ENCODE measurements at places on chromosomes 3 and 15.

- DNase-seq = no peak
These were observed 47.6 kb upstream of the ST8SIA2 start for GRCh38 chr15:92346063-92346462.

DNA sequence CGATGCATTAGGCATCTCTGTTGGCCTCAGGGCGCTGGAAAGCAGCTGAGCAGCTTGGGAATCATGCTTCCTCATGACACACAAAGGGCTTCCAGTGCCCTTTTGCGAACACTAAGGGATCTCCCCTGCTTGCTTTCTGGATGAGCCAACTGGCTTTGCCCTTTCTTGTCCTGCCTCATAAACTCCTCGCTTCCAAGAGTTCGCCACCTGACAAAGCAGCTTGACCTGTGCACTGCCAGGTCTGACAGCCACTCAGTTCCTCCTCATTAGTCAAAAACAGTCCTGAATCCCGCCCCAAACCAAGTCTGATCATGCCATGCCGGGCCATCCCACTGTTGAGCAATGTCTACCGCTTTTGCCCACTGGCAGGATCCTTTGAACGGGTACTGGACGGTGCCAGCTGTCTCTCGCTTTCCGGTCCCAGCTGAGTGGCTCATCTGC lies 265.4 kb upstream of the LYSMD4 start:
- no peak for DNase-seq

DNA sequence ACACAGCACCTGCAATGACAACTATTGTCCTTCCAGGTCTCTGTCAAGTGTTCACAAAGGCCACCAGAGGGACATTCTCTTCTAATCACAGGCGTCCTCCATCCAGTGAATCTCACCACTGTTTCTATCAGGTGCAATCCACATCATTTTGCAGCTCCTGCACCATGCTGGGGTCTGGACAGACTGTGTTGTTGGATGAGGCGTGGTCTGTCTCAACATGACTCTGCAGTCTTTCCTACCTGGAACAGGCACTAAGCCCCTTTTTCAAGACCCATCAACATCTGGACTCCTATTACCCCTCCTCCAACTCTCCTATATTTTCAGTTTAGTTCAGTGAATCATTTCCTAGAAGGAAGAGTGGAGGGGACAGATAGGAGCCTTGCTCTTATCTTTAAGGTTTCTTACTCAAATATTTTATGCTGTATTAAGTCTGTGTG lies 31.5 kb upstream of the VEPH1 start:
- DNase-seq = no peak

GRCh38 chr15:75694241-75695182 lies 18.1 kb downstream of the CSPG4 start:
- no peak for DNase-seq

GRCh38 chr3:102614021-102614569 lies 179.3 kb downstream of the ZPLD1 start:
- no peak for DNase-seq

DNA sequence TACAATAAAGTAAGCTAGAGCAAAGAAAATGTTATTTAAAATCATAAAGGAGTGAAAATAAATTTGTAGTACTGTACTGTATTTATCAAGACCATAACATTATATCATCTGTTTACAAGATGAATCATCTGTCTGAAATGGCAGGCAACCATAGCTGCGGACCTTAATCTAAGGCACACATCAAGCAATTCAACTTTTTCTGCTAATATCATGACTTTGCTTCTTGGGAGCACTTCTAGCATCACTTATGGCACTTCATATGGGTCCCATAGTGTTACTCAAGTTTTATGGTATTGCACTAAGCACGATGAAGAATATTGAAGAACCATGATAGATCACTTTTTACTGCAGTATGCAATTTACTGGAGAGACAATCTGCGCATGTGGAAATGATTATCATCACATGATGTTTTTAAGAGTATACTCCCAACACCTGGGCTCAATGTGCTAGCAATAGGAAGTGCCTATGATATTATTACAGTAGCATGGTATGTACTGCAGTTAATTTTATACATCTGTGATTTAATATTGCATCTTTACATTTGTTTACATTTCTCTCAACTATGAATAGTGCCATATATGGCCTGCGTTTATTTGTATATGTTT lies 137.7 kb upstream of the NECTIN3 start:
- DNase-seq = no peak

- DNase-seq = no peak
These were observed 39.0 kb upstream of the MYO5C start for GRCh38 chr15:52334491-52335160.

- no peak for DNase-seq
These were observed 29.1 kb downstream of the PRR20G start for GRCh38 chr3:127258733-127259132.

DNA sequence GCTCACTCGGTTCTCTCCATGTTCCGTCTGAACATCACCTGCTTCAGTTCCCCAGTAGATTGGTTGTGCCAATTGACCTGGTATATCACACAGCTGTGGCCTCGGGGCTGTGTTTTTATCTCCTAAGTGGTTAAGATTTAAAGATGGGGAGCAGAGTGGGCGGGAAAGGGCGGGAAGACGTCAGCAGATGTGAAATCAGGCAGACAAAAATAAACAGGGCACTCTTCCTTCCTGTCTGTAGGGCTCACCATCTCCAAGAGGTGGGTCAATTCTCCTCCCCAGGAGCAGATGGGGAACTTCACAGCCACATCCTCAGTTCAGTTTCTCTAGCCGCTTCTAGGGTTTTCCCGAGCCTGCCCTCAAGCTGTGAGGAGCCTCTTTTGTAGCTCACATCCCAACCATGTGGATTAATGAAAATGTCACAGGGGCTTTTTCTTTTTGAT lies 26.8 kb upstream of the LIMD1 start:
- DNase-seq = no peak

GRCh38 chr3:192916371-192917027 lies 1.2 kb downstream of the MB21D2 start:
- no peak for DNase-seq

GRCh38 chr3:46202535-46202934 lies 5.6 kb downstream of the CCR1 start:
- no peak for DNase-seq

DNA sequence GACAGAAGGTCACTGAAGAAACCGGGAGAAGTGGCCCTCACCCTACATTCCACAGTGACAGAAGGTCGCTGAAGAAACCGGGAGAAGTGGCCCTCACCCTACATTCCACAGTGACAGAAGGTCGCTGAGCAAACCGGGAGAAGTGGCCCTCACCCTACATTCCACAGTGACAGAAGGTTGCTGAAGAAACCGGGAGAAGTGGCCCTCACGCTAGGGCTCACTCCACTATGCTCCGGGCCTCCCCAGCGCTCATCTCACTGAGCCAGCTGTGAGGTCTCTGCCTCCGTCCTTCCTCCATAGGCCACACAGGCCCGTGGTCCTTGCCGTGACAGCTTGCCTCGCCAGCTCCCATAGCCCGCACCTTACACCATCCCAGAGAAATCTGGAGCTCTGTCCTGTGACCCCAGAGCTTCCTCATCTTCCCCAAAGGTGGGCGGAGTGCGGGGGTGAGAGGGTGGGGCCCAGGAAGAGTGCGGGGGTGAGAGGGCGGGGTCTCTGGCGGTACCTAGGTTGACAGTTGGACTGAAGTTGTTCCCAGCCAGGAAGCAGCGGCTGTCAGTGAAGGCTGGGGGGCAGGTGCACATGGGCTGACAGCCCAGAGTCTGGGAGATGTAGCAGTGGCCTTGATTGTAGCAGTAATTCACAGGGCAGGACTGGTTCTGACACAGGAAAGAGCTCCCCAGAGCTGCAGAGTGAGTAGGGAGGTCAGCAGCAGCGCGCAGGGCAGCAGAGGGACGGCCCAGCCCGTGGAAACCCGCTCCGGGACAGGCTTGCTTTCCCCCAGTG lies 32.0 kb downstream of the MUC20 start:
- DNase-seq = no peak

GRCh38 chr3:123449102-123449996 lies 459 bp upstream of the ADCY5 start:
- no peak for DNase-seq

DNA sequence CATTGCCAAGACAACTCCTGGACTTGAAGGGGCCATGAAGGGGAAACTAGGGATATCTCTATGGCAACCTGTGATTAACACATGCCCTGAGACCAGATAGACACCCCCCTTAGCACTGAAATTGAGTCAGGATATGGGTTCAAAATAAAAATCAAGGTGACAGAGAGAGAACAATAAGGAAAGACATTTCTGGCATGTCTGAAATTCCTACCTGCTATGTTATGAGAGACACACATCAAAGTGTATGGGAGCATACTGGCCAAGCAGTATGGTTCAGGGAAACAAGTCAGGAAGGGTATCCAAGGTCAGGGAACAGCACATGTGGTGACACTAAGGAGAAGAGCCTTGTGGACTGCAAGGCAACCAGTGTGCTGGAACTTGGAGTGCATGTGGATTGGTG lies 388.7 kb downstream of the SHQ1 start:
- DNase-seq = no peak

- no peak for DNase-seq
These were observed 105.7 kb upstream of the TRPM1 start for GRCh38 chr15:31207246-31207645.

GRCh38 chr15:40054855-40055575 lies 16.0 kb upstream of the SRP14 start:
- DNase-seq = no peak

DNA sequence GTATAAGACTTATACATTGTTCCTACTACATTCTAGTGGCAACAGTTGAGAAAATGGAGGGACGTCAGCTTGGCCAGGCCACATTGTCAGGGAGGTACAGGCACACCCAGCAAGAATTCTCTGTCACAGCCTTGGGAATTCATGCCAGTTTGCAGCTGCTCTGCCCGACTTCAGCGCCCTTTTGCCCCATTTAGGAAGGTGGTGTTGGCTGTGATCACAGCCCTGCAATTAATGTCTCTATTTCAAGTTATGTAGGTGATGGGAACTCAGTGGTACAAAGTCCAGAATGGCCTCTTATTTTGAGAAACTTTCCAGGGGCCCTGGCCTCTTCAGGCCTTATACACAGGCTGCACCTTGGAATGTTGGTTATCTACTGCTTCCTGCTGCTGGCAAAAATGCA lies 26.7 kb downstream of the AMOTL2 start:
- DNase-seq = no peak

- no peak for DNase-seq
These were observed 31.7 kb downstream of the AKAP13 start for GRCh38 chr15:85412066-85412465.

GRCh38 chr3:148955544-148956346 lies 35.6 kb upstream of the GYG1 start:
- no peak for DNase-seq

DNA sequence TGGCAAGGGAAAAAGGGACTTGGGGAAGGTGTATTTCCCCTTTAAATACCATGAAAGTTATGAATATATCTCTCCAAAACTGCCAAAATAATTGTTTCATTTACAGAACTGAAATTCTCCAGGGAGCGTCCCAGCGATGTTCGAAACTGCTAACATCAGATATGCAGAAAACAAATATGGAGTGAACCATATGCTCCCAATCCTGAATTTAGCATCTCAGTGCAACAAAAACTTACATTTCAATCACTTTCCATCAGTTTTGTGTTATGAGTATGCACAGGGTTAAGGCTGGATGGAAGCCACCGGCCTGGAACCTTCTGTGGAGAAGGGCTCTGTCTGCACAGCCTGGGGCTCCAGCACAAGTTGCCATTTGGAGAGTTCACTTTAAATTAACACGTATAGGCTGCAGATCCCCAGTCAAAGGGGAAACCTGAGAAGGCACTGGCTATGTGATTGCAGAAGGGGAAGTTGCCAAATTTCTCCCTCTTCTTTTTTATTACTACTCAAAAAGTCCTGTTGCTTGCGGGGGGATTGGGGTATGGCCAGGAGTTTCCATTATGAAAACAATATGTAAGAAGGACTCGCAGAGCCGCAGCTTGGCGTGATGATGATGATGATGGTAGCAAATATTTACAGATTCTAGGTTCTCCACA lies 56.9 kb upstream of the FOXP1 start:
- DNase-seq = no peak

- DNase-seq = no peak
These were observed 147.4 kb downstream of the CHST2 start for GRCh38 chr3:143266927-143267326.

DNA sequence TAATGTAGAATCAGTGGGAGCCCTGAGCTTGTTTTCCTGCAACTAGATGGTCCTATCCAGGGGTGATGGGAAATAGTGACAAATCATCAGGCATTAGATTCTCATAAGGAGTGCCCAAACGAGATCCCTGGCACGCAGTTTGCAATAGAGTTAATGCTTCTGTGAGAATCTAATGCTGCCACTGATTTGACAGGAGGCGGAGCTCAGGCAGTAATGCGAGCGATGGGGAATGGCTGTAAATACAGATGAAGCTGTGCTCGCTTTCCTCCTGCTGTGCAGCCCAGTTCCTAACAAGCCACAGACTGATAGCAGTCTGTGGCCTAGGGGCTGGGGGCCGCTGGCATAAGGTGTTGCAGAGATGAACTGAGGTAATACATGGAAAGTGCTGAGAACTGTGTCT lies 28.3 kb upstream of the TMEM42 start:
- DNase-seq = no peak

DNA sequence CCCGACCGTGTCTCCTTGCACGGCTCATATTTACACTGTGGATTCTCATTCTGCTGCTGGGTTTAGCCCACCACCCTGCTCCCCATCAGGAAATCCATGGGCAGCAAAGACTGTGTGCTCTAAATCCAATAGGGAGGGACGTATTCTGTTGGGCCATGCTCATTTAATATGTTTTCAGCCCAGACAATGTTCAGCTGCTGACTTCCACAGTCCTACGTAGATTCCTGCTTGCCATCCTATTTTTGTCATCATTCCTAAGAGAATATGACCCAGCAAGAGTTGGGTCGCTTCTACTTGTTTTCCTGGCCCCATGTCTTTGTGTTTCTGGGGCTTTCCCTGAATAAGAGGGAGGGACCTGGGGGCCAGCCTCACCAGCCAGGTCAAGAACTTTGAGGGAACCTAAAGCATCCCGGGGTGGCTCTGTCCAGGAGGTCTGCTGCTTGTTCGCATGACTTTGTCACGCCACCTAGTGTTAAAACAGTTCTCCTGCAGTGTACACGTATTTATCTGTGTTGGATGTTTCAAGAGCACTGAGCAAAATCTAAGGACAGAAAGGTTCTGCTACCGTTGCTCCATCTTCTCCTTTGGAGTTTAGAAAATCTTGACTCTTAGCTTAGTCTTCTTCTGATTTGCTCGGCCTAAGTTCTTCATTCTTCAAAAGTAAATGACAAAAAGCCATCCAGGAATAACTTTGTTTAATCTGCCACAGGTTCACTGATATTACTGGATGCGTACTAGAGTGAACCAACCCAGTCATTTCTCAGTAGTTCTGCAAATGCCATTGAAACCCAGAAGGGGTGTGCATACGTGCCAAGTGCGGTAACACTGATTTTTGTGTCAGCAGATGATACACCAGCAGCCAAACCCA lies 79.8 kb upstream of the NR2E3 start:
- no peak for DNase-seq

DNA sequence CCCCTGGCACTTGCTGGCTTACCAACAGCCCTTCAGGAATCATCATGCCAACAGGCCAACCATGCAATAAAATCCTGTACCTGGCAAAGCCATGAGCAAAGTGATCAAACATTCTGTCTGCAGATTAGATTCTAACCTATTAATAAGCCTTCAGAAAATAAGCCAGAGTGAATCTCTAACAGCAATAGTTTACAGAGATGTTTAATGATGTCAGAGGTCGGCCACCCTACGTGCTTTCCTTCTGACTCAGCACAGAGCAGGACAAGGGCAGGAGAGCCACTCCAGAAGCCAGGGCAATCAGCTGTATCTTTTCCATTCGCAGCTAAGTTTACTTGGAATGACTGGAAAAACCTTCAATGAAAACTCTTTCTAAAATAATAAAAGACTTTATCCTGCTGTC lies 13.1 kb downstream of the COL8A1 start:
- DNase-seq = no peak

- DNase-seq = no peak
These were observed 491.6 kb downstream of the PYDC2 start for GRCh38 chr3:191952609-191953008.

All from activated naive CD4-positive, alpha-beta T cell (primary cell).